ENCODE measurements at places on chromosomes 6 and 20.

GRCh38 chr6:46130666-46131065, 877 bp downstream of the ENPP4 start:
- no peak for DNase-seq

GRCh38 chr20:35006531-35006971, 50.9 kb downstream of the MYH7B start:
- DNase-seq, result no peak

GRCh38 chr6:34447386-34447785, 18.5 kb upstream of the PACSIN1 start:
- no peak for DNase-seq

GRCh38 chr20:33667245-33667675, 517 bp downstream of the ACTL10 start:
- DNase-seq, result no peak

- no peak for DNase-seq
Measured at GRCh38 chr20:17845701-17846475, 122.7 kb downstream of the SNX5 start.
